ENCODE measurements at places on chromosomes 1 and 21.

DNA sequence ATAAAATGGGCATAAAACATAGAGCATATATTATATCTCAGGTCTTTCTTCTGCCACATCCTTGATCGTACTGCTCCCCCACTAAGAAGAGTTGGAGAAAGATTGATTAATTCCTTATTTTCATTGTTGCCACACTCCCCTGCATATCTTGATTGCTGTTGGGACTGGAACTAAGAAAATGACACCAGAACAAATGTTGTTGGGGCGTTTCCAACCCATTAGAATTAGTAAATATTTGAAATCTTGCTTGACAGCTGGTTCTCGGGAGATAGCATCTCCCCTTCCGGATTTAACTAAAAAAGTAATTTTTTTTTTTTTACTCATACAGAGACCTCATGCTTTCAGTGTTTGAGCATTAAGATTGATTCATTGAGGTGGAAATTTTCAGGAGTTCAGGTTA, 493.0 kb upstream of the PLXNA2 start:
- no peak for DNase-seq

- DNase-seq = no peak
Measured at GRCh38 chr1:226633541-226634165, 85.1 kb downstream of the STUM start.

DNA sequence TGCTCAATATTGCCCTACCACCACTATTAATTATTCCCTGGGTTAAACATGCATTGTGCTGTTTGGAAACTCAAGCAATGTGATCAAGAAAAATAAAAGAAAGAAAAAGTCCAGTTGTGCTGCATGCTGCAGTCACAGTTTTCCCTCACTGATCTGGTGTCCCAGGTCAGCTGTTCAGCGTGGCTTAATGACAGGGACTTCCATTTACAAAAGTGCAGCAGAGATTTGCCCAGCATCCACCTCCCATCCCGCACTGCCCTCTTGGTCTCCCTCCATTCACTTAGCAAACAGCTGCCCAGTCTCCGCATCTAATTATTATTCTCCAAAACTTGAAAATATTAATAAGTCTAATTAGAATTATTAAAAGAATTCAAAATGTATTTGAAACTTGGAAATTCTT, 2.0 kb upstream of the OR2T4 start:
- DNase-seq = no peak

DNA sequence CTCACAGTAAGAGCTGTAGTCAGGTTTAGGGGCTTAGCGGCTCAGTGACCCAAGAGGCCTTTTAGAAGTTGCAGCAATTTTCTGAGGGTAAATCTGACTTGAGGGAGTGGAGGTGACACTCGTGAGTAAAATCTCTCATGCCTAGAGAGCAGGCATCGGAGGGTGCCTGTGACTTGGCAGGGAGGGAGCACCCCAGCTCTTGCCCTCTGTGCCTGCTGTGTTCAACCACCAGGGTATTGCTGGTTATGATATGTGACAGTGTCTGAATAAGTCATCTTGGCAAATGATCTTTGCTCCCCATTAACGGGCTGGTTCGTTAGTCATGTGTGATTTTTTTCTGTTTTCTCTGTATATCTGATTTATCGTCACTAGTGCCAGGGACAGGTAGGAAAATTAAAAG, 5.9 kb downstream of the MAN1C1 start:
- DNase-seq = no peak

- peak; percentile 53 for DNase-seq
Measured at GRCh38 chr1:24963099-24963872, 33.2 kb upstream of the RUNX3 start.

DNA sequence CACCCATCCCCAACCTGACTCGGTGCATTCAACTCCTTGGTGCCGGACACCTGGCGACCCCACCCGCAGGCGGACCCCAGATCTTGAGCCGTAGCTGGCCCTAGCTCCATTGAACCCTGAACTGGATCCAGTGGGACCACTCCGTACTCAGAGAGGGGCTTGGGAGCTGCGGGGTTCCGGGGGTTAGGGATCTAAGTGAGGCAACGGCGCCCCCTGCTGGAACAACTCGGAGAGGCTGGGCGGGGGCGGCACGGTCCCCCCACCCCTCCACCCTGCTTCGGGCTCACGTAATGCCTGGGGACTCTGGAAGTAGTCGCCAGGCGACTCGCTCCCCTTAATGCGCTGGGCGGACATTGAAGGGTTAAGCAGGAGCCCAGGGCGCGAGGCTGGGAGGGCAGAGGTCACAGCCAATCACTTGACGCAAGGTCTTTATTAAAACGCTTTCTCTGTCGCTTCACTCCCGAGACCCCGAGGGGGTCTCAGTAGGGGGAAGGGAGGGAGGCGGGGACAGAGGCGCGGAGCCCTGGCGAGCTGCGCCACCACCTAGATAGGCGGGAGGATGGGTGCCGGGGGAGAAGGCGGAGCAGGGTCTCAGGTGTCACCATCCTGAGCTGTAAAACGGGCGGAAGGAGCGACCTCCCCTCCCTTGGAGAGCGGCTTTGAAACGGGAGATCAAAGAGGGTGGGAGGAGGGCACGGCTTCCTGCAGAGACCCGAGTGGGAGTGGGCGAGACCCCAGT, 704 bp upstream of the CRABP2 start:
- DNase-seq = peak; percentile 74

GRCh38 chr1:84208935-84209334, 64.9 kb downstream of the PRKACB start:
- no peak for DNase-seq

DNA sequence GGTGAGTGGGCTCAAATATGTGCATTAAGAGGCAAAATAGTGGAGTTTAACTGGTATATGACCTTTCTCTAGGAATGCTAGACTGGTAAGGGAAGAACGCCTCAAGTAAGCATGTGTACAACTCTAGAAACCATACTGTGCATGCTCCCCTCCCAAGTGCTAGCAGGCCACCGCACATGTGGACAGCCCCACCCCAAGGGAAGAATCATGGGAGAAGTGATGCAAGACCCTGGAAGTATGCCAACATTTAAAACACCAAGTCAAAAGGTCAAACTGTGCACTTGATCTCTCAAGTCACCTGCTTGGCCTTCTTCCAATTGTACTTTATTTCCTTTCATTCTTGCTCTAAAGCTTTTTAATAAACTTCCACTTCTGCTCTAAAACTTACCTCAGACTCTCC, 120.4 kb downstream of the WDR3 start:
- DNase-seq = no peak

GRCh38 chr1:153432874-153433681, 16.8 kb downstream of the S100A7A start:
- DNase-seq = no peak

DNA sequence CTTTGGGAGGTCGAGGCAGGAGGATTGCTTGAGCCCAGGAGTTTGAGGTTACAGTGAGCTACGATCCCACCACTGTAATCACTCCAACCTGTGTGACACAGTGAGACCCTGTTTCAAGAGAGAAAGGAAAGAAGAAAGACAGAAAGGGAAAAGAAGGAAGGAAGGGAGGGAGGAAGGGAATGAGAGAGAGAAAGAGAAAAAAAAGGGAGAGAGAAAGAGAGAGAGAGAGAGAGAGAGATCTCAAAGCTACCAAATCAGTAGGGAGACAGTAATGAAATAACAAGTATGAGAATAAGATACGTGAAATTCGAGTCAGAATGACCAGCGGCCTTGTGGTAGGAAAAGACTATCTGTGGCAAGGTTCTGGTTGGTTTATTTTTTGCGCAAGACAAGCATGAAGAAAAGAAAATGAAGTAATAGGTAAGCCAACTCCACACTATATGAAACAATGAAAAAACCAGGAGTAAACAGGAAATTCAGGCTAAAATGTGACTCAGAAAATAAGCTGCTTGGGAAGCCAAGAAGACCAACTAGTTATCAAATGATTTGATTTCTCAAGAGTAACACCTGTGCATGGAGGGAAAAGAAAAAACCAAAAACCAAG, 8.9 kb downstream of the MTF1 start:
- DNase-seq = no peak

DNA sequence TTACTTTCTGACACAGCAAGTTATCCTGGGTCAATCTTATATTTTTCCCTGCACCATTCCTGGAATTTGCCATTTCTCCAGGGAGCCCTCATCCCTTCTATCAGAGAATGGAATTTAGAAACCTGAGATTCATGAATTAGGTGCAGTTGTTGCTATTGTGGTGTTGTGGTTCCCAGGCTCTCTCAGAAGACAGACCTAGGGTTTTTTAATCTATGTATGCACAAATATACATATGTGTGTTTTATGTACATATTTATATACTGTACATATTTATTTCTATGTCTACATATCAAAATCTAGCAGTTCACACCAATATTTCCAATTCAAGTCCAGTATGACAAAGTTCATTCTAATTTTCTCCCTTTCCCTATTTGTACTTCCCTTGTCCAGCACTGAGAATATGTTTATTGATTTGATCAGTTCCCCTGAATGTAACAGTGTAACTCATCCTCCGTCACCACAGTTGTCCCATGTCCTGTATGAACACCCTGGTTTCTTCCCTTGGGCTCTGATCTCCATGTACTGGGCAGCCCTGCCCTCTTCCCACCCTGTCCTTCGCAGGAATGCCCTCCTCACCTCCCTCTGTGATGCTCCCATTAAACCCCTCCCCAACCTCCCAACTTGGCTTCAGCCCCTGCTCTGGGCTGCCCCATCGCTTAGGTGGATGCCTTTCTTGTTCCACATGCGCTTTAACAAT, 145.5 kb downstream of the VPS13D start:
- DNase-seq = no peak

DNA sequence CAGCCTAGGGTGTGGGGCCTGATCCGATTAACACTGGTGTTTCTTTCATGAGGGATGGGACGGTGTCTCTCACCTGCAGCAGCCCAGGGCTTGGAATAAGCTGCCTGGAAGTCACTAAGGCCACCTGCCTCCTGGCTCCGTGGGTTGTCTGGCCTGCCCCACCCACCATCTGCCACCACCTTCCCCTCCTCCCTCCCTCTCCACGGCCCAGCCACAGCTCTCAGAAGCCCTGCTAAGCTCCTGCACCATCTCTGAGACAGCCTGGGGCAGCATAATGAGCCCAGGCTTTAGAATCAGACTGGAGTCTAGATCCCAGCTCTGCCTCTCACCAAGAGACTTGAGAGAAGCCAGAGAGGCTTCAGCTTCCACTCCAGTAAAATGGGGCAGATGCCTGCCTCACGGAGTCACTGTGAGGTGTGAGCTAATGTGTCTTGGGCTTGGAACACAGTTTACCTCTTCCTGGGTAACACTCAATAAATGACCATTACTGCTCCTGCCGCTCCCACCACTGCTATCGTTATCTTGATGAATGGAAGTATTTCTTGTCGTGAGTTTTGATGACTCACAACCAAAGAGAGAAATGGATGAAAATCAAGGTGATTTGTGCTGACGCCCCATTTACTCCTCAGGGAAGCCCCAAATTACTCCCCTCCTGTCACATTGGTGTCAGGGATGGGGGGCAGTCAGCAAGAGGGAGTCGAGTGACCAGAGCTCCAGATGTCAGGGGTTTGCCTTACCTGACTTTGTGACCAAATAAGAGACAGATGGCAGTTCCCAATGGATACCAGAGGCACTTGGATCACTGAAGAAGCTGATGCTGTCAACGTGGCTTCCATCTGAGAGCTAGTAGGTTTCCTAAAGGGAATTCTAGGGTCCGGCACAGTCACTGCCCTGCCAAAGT, 23.5 kb upstream of the C1QA start:
- DNase-seq = no peak

DNA sequence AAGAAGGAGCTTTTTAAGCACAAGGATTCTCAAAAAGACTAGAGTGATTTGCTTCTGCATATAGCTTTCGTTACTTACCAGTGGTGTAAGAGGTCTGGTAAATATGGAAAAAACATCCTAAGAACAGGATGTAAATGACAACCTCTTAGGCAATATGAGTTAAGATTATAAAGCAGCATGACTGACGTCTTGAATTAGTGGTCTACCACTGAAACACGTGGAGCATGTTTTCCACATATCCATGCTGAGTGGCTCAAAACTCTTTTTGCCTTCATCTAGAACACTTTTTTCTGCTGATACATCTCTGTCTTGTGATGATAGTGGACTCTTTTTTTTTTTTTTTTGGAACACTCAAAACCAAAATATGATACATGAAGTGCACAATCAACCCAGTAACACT, 44.6 kb downstream of the RCAN1 start:
- no peak for DNase-seq

DNA sequence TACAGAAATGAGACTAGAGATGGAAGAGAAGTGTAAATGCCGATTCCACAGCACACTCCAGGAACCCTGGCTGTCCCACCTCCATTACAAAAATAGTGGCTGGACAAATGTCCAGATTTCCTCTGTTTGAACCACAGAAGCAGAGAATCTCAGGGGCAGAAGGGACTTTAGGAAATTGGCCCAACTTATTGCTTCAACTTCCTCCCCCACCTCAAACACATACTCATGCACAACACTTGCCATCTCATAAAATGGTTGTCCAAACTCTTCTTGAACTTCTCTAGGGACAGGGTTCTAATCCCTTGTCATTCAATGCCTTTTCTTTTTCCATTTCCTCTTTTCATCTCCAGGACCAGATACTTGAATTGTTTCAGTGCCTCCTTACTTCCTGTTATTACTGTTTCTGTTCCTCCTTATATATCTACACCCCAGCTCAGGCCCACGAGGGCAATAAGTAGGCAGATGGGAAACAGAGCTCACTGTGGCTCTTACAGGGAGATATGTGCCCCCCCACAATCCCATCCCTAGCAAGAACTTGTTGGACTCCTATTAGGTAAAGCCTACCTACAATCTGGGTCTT, 8.5 kb upstream of the B4GALT3 start:
- no peak for DNase-seq

- no peak for DNase-seq
Measured at GRCh38 chr1:58839147-58839795, 55.4 kb upstream of the JUN start.

- DNase-seq = no peak
Measured at GRCh38 chr1:226967665-226968064, 27.6 kb downstream of the COQ8A start.

DNA sequence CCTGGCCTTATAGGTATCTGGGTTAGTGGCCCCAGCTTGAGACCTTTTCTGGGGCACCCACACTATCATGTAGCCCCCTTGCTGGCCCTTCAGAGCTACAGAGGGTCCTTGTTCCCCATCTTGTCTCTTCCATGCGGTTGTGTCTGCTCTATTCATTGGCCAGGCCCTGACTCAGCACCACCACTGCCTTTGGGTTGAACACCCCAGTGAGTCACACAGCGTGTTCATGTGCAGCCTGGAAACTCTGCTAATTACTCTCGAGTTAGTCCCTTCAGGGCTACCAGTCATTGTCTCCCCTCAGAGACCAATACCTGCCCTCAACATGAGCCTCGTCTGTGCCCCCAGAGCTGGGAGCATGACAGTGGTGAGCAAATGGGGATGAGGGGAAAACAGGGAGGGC, 28.2 kb upstream of the IKBKE start:
- DNase-seq = no peak

GRCh38 chr1:30551603-30552002, 171.8 kb downstream of the MATN1 start:
- no peak for DNase-seq

DNA sequence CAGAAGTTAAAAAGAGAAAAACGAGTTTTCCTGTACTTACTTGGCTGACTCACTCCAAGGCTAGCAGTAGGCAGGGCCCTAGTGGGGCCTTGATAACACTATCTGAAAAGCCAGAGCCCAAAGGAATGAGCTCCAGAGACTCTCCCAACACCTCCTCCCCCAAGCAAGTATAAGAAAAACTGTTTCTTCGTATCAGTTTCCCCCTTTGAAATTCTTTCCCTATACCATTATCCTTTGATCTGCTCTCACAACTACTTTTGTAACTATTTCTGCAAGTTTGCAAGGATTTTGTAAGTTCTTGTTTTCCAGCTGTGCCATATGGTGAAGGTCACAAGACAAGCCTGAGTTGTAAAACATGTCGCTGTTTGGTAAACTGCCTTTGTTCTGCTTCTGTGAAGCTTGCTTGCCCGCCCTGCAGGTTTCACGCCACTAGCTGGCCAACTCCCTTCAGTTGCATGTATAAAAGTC, 36.5 kb upstream of the KCNJ15 start:
- DNase-seq = no peak

GRCh38 chr1:20447794-20448193, 38.2 kb downstream of the CAMK2N1 start:
- no peak for DNase-seq
